ENCODE measurements at places on chromosomes 3 and 15. TPM values are rescaled to one million over a fixed set of nuclear protein-coding genes. Genes with fewer than 3 reads are reported as not detected.

Gene ZBTB47
- 39.2 TPM for total RNA-seq

Gene SLC35G2
- total RNA-seq, result 8.0 TPM

Gene MKRN3
- total RNA-seq, result 0.36 TPM

Gene NDUFB4
- total RNA-seq, result 40.7 TPM

- no peaks in the 10 kb centered on the region for H3K4me1 ChIP-seq
- H3K27ac ChIP-seq, result no peak overlapping the region
- DNase-seq, result no peak
- H3K4me3 ChIP-seq, result no peak overlapping the region
- H3K27me3 ChIP-seq, result no peaks in the 10 kb centered on the region
- no peaks in the 10 kb centered on the region for H3K36me3 ChIP-seq
Observed at GRCh38 chr3:23546181-23546580, 259.6 kb upstream of the UBE2E1 start.

GRCh38 chr3:133890972-133891644, 4.6 kb downstream of the RAB6B start:
- peaks cover 14% of the 10 kb centered on the region for H3K27me3 ChIP-seq
- H3K36me3 ChIP-seq, result no peaks in the 10 kb centered on the region
- DNase-seq, result no peak
- no peak overlapping the region for H3K4me3 ChIP-seq
- H3K4me1 ChIP-seq, result no peaks in the 10 kb centered on the region

DNA sequence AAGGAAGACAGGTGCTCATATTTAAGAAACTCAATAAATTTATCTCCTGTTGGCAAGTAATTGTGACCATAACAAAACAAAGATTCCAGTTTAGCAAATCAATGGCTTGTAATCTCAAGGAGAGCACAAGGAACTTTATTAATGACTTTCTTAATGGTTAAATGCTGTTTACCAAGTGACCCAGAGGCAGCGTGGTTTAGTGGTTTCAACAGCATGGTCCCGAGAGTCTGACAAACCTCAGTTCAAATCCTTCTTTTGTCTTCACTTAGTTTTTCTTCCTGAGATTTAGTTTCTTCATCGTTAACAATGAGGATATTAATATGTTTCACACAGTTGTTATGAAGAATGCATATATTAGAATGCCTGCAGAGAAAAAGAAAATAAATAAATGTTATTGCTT, 212.6 kb downstream of the KCNMB2 start:
- no peak overlapping the region for H3K4me3 ChIP-seq
- H3K27ac ChIP-seq, result no peak overlapping the region
- H3K36me3 ChIP-seq, result no peaks in the 10 kb centered on the region
- no peak for DNase-seq

DNA sequence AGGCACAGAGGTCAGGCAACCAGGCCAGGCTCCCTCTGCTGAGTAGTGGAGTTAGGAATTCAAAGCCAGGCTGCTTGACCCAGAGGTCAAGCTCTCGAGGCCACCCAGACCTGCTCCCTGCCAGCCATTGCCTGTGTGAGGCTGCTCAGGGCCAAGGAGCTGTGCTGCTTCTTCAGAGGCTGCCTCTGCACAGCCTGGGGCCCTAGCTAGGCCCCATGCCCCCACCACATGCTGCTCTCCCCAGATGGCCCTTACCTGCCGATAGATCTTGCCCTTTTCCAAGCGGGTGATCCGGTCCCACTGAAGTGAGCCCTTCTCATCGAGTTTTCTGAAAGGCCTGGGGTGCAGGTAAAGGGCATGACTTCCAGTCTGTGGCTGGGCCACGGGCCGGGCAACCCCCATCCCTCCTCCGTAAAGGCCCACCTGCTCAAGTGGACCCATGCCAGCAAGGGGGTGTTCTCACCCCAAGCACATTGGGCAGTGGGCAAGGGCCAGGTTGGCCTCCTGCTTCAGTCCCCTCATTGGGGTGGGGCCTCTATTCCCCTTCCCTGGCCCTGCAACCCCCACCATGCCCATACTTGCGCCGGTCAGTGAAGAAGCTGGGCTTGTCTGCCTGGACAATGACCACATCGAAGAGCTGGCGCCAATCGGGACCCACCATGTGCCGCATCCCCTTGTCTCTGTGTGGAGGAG, 6.5 kb downstream of the NT5DC2 start:
- peak; percentile 83 for DNase-seq
- H3K36me3 ChIP-seq, result peaks cover 49% of the 10 kb centered on the region
- peaks cover 21% of the 10 kb centered on the region for H3K4me1 ChIP-seq
- H3K27me3 ChIP-seq, result no peaks in the 10 kb centered on the region

- H3K4me3 ChIP-seq, result no peak overlapping the region
- peak; percentile 66 for DNase-seq
- H3K27me3 ChIP-seq, result no peaks in the 10 kb centered on the region
- H3K36me3 ChIP-seq, result peaks cover 96% of the 10 kb centered on the region
Observed at GRCh38 chr15:48510976-48511375, 134.5 kb downstream of the FBN1 start.

DNA sequence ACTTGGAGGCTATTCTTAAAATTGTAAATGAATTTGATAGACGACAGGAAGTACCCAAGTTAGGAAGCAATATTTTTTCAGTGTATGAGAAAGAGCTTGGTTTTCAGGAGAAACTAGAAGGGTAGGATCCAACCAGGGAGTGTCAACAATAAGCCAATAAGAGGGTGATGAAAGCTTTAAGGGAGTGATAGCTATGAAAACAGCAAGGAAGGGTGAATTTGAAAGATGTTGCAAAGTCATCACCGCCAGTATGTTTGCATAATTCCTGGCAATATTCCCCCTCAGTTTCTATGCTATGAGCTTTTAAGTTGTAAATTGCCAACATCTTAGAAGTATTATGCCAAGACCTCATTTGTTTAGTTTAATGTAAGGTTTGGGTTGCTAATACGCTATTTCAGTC, 11.8 kb upstream of the CSTA start:
- no peaks in the 10 kb centered on the region for H3K27me3 ChIP-seq
- no peaks in the 10 kb centered on the region for H3K36me3 ChIP-seq
- no peak for DNase-seq
- H3K4me1 ChIP-seq, result peaks cover 4% of the 10 kb centered on the region
- H3K27ac ChIP-seq, result no peak overlapping the region
